ENCODE measurements at places on chromosomes 12 and 14.

DNA sequence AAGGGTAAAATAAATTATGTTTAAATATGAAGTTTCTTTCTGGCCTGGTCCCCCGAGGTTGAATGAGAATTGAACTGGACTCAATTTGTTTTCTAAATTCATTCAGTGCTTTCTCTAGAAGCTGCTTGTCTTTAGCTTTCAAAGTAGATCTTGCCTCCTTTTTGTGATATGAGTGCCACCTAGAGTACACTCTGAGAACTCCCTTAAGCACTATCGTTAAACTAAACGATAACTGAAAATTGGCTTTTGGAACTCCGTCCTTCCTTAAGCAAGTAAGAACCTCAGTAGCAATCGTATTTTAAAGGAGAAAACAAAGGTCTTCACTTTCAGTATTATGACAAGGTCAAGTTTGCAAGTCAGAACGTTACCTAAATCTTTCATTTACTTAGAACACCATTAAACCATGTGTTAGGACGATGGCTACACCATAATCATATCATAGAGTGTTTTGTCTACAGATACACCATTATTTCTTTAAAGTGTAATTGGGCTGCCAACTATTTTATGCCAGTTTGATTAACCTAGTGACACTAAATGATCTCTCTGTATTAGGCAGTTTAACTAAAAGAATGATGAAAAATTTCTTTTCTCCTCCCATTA lies 364.8 kb downstream of the SNAPC1 start:
- DNase-seq = peak; percentile 72

GRCh38 chr14:74606727-74607126 lies 5.3 kb downstream of the LTBP2 start:
- DNase-seq = no peak

DNA sequence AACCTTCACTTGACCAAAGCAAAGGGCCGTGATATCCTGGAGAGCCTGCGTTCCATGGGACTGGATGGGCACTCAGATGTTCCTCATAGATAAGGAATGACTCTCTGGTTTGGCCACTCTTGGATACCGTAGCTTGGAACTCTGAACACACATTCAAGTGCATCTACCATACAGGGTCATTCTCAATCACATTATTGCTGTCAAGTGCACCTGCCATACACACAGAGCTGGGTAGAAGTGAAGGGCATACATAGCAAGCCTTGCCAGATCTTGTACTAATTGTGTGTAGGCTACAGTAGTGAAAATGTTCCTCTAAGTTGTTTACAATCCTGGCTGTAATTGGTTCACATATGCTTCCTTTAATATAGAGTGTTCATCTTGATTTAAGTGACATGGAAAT lies 58.3 kb downstream of the PELI2 start:
- DNase-seq = no peak

- peak; percentile 36 for DNase-seq
Observed at GRCh38 chr12:100114574-100114973, 28.1 kb downstream of the BLTP3B start.

GRCh38 chr12:98109266-98109665 lies 406.1 kb upstream of the TMPO start:
- no peak for DNase-seq

GRCh38 chr14:102779574-102780315 lies 2.5 kb downstream of the TRAF3 start:
- no peak for DNase-seq

- DNase-seq = no peak
Observed at GRCh38 chr12:95851606-95852005, 7.1 kb upstream of the SNRPF start.

DNA sequence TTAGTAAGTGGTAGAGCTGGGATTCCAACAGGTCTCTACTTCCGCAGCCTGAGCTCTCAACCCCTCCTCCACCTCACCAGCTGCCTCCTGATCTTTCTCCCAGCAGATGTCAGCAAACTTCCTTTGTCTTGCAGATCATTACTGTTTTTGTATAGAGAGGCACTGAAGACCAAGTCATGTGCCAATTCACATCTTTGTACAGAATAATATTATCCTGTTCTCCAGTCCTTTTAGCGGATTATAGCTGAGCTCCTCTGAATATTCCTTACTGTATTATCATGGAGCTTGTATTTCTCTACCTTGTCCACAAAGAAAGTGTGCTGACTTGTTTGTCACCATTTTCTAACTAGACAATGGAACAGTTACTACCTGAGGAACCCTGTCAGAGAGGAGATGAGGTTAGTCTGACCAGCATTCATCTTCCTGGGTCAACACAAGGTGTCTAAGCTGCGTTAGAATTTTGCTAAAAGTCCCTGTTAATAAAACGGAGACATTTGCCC lies 142.3 kb upstream of the ARHGAP5 start:
- DNase-seq = peak; percentile 79

DNA sequence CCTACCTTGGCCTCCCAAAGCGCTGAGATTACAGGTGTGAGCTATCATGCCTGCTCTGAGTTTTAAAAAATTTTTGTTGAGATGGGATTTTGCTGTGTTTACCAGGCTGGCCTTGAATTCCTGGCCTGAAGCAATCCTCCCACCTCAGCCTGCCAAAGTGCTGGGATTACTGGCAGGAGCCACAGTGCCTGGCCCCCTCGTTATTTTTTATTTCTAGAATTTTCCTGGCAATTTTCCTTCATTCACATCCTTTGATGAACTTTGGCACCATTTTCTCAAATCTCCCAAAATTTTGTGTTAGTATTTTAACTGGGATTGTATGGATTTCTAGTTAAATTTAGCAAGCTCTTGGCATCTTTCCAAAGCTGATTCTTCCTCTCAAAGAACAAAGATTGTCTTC lies 24.6 kb upstream of the SCARB1 start:
- no peak for DNase-seq

DNA sequence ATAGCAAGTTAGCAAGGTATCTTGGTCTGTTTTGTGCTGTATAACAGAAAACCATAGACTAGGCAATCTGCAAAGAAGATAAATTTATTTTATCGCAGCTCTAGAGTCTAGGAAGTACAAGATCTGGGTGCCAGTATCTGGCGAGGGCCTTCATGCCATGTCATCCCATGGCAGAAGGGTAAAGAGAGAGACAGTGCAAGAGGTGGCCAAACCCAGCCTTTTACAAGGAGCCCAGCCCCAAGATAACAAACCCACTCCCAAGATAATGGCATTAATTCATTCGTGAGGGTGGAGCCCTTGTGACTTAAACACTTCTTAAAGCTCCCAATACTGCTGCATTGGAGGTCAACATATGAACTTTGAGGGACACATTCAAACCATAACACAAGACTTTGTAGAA lies 16.9 kb downstream of the RPS29 start:
- DNase-seq = no peak

DNA sequence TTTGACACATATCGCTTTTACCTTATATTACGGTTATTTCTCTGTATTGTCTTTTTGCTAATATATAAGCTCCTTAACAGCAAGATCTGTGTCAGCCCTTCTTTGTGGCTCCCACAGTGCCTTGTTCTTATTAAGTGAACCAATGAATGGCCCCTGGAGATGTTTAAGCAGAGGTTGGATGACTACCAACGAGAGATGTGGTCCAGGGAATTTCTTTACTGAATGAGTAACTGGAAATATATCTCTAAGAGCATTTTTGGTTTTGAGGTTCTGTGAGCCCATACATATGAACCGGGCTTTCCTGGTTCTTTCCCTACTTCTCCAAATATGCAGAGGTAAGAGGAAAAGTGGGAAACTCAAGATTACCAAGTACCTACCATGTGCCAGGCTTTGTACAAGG lies 23.5 kb downstream of the CALCOCO1 start:
- DNase-seq = peak; percentile 38

DNA sequence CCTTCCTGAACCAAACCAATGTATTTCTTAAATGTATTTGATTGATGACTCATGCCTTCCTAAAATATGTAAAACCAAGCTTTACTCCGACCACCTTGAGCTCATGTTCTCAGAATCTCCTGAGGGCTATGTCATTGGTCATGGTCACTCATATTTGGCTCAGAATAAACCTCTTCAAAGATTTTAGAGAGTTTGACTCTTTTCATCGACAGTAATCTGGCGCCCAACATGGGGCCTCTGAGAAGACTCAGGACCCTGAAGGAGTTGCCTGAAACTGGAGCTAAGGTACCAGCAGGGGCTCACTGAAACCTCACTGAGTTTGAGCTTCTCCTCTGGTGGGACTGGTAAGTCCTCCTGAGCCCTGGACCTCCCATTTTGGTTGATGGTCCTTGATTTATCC lies 17.2 kb upstream of the PSMC1 start:
- DNase-seq = no peak

DNA sequence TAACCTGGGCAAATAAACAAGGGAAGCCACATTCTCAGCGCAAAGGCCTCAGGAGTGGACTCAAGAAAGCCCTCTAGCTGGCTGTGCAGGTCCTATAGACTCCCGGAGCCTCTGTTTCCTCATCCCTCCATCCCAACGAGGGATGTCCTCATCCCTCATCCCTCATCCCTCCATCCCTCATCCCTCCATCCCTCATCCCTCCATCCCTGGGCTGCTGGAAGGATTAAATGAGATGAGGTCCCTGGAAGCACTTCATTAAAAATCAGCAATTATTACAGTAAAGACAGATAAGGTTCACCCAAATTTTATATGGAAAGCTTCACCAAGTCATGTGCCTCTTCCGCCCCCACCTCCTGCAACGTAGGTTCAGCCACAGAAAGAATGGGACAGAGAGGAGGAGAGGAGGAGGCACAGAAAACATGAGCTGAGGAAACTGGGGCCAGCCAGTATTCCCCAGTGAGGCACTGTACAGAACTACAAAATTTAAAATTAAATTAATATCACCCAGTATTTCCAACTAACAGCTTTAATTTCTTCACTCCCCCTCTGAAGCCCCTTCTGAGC lies 4.8 kb downstream of the ITPK1 start:
- no peak for DNase-seq

GRCh38 chr14:21145437-21145836 lies 10.4 kb downstream of the OR5AU1 start:
- DNase-seq = no peak

DNA sequence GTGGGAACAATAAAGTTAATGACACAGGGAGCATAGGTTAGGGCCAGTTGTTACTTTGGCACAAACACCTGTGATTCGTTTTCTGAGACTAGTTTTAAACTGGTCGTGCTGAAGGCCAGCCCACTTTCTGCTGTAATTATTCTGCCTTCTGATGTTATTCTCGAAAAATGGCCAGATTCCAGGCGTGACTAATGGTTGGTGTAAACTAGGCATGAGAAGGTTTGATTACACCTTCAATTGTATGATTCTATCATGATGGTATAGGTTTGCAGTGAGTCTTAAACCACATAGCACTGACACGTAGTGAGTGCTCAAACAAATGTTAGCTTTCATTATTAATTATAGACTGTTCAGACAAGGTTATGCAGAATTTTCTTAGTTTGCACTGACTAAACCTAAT lies 39.0 kb downstream of the CKB start:
- DNase-seq = peak; percentile 88

All from renal cortical epithelial cell (primary cell).